ENCODE measurements at places on chromosomes 1 and 21.

GRCh38 chr1:28144203-28145135 is 32.0 kb downstream of the PTAFR start:
- DNase-seq = no peak

- no peak for DNase-seq
Measured at GRCh38 chr1:104780470-104781078, 1030.9 kb downstream of the AMY1C start.

GRCh38 chr1:209435654-209436566 is 147.6 kb upstream of the CAMK1G start:
- no peak for DNase-seq

DNA sequence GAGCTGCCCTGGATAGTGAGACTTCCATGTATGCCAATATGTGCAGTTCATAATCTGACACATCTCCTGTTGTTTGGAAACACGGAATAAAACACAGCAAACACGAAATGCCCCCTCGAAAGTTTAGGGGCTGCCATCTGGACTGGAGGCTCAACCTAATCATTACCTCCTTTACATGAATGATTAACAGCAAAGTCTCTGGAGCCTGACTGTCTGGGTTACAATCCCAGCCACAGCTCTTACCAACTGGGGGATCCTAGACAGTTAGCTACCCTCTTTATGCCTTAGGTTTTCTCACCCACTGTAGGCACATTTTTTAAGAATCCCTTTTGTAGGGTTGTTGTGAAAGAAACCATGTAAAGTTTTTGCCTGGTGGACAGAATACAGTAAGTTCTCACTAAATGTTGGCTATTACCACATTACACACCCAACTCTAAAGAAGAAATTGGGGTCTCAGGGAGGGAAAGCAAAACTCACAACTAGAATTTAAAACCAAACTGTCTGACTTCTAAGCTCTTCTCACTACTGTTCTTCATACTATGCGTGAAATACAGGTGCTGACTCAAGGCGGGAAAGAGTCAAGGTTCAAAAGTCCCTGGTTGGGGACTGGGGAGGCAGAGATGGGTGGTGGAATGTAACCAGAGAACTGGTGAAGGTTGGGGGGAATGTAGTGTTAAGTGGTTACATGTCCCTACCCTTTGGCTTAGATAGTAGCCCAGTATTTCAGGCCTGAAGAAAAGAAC is 24.2 kb downstream of the CYP4A22 start:
- no peak for DNase-seq

- DNase-seq = no peak
Measured at GRCh38 chr1:220873868-220874655, 5.2 kb upstream of the HLX start.

GRCh38 chr1:116927049-116927798 is 17.5 kb downstream of the PTGFRN start:
- DNase-seq = no peak

DNA sequence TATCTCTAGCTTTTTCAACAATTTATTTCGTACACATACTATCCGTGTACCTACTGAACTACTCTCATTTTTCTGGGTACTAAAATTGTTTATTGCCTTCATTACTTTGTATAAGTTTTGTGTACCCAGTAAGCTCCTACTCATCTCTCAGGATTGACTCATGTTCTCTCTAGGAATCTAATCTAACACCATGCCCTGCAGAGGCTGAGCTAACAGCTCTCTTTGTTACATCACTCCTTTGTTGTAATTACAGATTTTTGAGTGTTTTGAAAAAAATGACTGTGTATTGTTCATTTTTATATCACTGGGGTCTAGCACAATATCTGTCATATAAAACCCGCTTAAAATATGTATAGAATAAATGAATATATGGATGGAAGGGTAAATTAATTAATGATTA is 167.1 kb downstream of the ATP6V1G3 start:
- no peak for DNase-seq

- DNase-seq = no peak
Measured at GRCh38 chr1:42173961-42174735, 9.6 kb upstream of the GUCA2A start.

DNA sequence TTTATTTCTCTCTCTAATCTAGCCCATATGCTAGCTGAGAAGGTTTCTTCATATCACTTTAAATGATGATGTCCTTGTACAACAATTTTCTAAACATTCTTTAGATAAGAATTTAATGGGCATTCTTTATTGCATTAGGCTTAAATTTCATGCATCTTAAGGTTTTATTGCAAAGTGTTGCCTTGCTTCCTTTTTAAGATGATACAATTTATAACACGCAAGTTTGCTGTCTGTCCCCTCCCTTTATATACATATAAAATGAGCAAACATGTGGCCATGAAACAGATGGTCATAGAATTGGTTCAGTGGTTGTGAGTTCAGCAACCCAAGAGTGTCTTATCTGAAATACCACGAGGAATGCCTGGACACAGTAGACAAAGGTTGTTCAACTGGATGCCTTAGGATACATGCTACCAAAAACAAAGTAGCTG is 12.1 kb downstream of the NBPF3 start:
- no peak for DNase-seq

DNA sequence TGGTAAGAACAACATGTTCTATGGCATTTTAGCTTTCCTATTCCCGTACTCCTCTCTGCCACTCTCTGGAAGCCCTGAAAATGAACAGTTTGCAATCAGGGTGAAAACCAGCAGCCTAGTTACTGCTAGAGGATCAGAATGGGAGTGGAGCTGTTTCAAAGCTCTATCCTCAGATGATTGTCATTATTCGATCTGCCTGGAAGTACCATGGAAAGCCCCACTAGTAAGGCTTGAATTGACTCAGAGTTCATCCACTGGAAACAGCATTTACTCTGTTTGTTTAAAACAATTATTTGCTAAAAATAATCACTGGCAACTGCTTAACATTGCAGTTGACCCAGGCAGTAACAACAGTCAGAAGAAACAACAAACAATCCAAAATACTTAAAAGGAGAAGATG is 91.2 kb downstream of the USH2A start:
- DNase-seq = no peak

GRCh38 chr1:99348397-99349132 is 84.3 kb downstream of the PLPPR4 start:
- DNase-seq = no peak

DNA sequence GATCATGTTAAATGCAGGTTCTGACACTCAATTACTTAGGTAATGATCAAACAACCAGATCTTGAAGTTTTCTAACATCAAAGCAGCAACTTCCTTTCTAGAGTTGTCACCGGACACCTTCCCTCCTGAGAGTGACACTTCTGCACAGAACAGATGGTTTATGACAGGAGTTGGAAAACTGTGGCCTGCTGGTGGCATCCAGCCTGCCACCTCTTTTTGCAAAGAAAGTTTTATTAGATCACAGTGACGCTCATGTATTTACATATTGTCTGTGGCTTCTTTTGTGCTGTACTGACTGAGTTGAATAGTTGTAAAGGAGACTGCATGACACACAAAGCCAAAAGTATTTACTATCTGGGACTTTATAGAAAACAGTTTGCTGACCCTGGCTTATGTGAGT is 28.3 kb downstream of the DDR2 start:
- DNase-seq = no peak

GRCh38 chr1:174531751-174532150 is 84.0 kb downstream of the GPR52 start:
- DNase-seq = no peak

GRCh38 chr21:37593015-37593414 is 226.4 kb downstream of the DYRK1A start:
- DNase-seq = no peak

- DNase-seq = no peak
Measured at GRCh38 chr1:208122612-208123358, 121.4 kb downstream of the PLXNA2 start.
